ENCODE measurements at places on chromosomes 3 and 15.

DNA sequence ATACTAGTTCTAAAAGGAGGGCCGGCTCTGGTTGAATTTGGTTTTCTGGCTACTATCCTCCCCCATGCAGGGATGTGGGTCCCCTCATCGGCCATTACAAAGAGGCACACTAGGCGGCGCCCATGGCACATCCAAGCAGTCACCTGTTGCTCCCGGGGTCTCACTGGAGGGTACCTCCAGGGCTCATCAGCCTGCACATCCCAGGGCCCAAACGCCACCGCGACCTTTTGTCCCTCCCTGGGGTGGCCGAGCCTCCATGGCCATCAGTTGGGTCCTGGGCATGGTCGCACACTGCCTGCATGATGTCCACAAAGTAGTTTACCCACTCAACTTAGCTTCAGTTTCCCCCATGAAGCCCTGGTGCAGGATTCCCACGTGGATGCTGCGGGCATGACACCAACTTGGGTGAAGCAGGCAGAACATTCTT, 28.3 kb downstream of the IDH3A start:
- peak; percentile 49 for DNase-seq

GRCh38 chr15:70569714-70570231, 193.6 kb downstream of the UACA start:
- no peak for DNase-seq

DNA sequence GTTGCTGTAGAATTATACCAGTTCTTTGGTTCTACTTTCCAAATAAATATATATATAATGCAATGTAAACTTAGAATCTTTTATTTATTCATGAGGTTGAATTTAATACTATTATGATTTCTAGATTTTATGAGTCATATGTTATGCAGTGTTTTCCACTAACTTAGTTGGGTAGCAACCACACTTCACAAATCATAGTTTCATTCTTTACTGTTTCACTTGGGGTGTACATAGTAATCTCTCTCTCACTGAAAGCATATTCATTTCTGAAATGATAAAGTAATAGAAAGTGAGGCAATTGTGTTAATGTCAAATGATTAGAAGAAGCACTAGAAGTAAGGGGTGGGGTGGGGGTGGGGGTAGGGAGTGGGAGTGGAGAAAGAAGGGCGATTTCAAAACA, 52.6 kb downstream of the IQCH start:
- no peak for DNase-seq

DNA sequence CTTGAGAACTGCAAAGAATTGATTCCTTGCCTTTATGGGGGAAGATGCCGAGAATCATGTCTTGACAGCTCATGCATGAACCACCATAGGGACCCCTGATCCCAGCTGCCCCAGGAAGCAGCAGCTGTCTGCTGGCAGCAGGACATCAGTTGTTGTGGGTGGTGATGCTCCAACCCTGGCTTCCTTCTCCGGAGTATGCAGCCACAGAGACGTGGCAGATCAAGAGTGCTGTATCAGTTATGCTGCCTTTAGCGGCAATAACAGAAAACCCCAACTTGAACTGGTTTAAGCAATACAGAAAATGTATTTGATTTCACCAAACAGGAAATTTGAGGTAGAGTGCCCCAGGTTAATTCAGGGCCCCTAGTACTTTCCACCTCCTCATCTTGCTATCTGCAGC, 92.2 kb upstream of the TNFAIP8L3 start:
- DNase-seq = no peak

GRCh38 chr3:171187706-171188290, 161.3 kb upstream of the SLC2A2 start:
- peak; percentile 20 for DNase-seq

DNA sequence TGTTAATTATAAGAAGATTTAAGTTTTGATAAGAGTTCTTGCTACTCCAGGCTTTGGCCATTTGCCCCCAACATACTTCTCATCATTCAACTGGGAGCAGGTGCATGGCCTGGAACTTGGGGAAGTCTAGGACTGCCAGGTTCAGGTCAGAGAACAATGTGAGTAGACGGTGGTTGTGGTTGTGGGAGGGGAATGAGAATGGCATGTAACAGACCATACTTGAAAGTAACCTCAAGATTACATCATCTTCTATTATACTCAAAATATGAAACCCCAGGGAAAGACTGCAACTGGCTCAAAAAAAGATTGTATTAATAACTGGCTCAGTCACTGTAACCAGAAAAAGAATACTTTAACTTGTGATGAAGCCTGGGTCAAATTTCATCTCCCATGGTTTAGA, 364.9 kb upstream of the DPPA4 start:
- peak; percentile 44 for DNase-seq

DNA sequence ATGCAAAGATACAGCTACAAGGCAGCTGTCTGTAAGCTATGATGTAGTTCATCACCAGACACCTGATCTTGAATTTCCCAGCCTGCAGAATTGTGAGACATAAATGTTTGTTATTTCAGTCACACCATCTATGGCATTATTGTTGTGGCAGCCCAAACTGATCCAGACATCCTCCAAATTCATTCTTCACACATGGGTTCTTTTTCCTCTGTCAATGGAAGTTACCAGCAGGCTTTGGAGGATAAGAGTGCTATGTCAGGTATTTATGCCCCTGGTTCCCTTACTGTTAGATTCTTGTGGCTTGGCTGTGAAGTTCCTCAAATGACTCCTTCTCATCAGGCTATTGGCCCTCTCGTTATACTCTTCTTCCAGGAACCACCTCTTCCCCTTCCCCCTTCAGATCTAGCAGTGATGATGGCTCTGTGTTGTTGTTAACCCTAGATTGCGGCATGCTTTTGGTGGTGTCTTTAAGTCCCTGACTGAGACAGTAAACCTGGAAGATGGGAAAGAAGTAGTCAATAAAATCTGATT, 91.0 kb upstream of the CHMP2B start:
- DNase-seq = no peak

- no peak for DNase-seq
Measured at GRCh38 chr3:142319094-142319493, 93.7 kb upstream of the GK5 start.

DNA sequence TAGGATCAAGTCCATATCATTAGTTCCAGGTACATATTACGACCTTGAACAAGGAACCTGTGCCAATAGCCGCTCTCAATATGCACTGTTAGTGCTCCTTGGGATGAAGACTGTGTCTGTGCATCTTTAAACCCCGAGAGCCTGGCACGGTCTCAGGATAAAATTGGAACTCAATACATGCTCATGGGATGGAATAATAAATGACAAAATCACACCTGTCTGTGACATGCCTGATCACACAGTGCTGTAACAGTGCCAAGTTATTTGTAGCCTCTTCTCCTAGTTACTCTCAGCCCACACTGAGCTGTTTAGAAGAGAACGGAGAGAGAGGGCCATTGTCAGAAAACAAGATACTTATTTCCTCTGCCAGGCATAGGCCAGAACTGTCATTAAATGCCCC, 82.2 kb downstream of the SSR3 start:
- no peak for DNase-seq

- DNase-seq = no peak
Measured at GRCh38 chr15:78565951-78566774, 843 bp downstream of the CHRNA5 start.

DNA sequence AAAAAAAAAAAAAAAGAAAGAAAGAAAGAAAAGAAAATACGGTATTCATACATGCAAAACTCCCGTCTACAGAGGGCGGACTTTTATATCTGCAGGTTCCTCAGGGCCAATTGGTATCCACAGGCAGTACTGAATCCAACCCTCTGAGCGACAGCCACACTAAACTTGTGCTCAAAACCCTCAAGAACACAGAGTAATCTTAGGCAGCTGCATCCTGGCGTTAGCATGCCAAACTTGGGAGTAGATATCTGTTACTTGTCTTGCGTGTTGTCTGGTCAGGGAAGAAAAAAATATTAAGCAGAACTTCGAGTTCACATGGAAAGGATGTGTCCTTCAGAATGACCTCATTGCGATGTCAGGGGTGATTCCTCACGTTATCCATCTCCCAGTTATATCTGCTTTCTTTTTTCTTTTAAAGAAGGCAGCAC, 12.8 kb downstream of the SNAP23 start:
- no peak for DNase-seq

DNA sequence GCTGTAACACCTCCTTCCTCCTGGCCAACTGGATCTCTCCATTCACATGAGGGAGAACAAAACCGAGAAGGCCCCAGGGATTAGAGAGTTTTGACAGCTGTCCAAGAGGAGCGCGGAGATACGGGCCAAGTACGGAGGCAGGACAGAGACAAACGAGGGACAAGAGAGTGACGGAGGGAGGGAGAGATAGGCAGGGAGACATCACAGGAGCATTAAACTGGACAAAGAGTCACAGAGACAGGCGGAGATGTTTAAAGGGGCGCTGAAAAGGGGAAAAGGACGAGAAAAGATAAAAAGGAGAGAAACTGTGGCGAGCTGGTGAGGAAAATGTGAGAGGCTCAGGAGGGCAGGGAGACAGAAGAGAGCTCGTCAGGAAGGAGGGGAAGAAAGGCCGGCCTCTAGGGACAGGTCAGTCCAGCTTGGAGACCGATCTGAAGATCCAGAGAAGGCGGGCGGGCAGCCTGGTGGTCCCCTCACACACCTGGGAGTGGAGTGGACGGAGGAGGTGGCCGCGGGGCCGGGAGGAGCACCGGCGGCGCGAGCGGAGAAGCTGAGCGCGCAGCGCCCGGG, 40.5 kb upstream of the ROPN1 start:
- no peak for DNase-seq

GRCh38 chr15:57387564-57388076, 11.3 kb downstream of the CGNL1 start:
- no peak for DNase-seq

GRCh38 chr3:155664925-155665695, 79.8 kb downstream of the PLCH1 start:
- DNase-seq = no peak

GRCh38 chr15:29616512-29616911, 205.8 kb downstream of the TJP1 start:
- DNase-seq = no peak

GRCh38 chr15:95681836-95682544, 648.5 kb upstream of the NR2F2 start:
- no peak for DNase-seq

GRCh38 chr3:182617500-182617899, 175.8 kb upstream of the ATP11B start:
- no peak for DNase-seq

DNA sequence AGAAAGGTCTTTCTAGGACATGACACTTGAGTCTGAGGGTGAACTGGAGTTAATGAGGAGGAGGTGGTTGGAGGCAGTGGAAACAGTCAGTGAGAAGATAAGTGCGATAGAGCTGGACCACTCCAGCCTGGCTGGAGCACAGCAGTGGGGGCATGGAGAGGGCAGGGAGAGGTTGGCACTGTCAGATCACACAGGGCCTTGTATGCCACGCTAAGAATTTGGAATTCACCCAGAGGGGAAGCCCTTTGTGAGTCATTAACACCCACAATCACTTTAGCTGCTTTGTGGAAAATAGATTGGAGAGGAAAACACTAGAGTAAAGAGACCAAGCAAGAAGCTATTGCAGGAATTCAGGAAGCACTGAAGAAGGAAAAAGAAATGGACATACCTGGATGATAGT, 83.3 kb downstream of the ZNF621 start:
- DNase-seq = no peak

GRCh38 chr3:125389282-125389681, 14.2 kb upstream of the ZNF148 start:
- no peak for DNase-seq

DNA sequence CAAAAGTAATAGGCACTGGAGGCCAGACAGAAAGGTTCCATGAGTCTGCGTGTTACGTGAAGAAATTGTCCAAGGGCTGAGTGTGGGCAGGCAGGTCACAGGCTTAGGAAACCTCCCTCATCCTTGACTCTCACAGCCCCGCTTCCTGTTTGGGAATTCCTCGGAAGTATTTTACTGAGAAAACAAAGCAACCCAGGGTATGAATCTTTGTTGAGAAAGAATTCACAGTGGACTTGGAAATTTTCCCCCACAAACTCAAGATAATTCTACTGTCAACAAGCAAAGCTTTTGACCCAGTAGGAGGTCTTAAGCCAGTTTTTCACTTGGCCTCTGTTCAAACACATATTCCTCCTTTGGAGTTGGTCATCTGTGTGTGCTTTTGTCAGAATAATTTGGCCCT, 377.1 kb upstream of the TPM1 start:
- no peak for DNase-seq

- no peak for DNase-seq
Measured at GRCh38 chr3:161177991-161178390, 43.1 kb upstream of the NMD3 start.

DNA sequence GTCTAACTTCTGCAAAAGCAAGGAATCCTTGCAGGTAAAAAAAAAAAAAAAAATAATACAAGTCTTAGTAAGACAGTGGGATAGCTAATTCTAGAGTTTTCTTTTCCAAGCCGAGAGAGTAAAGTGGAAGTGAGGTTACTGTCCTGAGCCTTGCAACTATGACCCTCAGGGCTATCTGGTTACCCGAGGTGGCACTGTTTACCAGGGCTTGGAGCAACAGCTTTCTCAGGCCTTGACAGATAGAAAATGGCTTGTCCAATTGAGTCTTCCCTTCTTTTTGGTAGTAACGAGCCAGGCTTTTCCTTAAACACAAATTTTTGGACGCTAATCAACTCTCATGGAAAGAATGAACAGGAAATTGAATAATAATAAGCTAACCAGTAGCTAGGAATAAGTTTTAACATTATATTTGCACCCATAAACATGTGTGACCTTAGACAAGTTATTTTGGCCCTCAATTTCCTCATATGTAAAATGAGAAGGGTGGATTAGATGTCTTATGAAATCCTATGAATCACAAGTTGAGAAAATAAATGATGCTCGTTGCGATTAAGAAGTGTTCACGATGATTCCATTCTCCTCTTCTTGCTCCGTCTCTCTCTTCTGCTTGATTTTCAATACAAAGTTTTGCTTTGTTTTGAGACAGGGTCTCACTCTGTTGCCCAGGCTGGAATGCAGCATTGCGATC, 236.9 kb upstream of the KBTBD8 start:
- DNase-seq = no peak

GRCh38 chr3:128307781-128308469, 154.6 kb downstream of the EEFSEC start:
- DNase-seq = no peak

DNA sequence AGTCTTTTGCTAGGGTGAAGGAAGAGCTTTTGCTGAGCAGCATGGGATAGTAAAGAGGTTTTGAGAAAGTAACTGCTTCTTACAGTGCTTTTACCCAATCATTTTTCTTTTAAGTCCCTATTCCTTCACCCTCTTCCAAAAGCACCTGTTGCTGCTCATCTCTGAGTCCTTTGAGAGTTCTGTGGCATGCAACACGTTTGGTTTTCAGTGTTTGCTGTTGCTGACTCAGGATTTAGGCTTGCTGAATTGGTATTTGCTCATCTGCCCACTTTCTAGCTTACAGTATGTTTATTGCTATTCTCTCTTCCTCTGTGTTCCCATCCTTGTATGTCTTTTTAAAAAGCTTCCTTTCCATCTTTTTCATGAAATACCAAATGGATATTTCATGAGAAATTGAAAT, 55.9 kb upstream of the THRB start:
- no peak for DNase-seq

- no peak for DNase-seq
Measured at GRCh38 chr3:45199837-45200648, 26.0 kb downstream of the TMEM158 start.

DNA sequence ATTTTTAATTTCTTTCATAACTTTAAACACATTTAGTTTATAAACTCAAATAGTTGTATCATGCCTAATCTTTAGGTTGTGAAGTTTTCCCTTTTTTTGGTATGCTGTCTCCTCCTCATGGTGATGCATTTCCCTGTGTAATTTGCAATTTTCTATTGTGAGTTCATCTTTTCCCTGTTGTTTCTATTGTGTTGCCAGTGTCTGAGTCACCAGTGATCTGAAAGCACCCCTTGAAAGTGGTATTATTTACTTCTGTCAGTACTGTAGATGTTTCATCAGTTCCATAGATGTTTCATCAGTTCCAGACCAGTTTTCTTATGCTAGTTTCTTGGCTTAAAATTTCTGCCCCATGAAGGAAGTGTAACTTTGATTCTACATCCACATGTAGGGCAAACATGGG, 80.6 kb downstream of the OXSM start:
- DNase-seq = no peak
